Glomerular endothelial cell (primary cell): ENCODE measurements at places on chromosomes 7 and 10. TPM values are rescaled to one million over a fixed set of nuclear protein-coding genes. Genes with fewer than 3 reads are reported as not detected.

GRCh38 chr10:74029943-74030342 lies 32.0 kb downstream of the VCL start:
- DNase-seq: no peak

GRCh38 chr10:43671659-43672531 lies 23.2 kb upstream of the ZNF32 start:
- peak; percentile 64 for DNase-seq

DNA sequence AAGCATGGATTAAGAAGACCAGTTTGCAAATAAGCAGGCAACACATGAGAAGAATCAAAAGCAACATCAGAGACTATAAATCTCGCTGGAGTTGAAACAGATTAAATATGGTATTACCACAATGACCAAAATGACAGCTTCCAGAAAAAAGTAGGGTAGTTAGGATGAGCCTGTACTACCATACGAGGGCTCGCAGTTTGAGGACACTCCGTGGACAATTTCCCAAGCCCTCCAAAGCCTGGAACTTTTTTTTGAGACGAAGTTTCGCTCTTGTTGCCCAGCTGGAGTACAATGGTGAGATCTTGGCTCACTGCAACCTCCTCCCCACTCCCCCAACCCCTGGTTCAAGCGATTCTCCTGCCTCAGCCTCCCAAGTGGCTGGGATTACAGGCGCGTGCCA lies 1.0 kb downstream of the LRRC17 start:
- no peak for DNase-seq

DNA sequence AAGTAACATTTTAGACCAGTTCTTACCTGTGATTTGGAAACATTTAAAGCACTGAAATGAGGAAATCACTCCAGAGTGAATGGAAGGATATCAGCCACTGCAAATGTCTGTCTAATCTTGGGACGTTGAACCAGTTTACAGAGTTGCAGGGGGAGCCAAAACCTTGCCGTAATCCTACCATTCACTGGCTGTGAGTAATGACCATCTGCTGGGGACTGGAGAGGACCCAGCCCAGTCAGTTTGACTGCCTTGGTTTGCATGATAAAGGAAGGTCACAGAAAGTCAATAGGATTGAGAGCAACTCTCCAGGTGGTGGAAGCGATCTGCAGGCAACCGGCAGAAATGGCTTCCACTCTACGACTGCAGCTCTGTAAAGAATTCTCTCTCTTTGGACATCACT lies 167.2 kb downstream of the AKR1D1 start:
- DNase-seq: no peak

- no peak for DNase-seq
Measured at GRCh38 chr7:139230023-139230422, 1.0 kb upstream of the UBN2 start.

GRCh38 chr10:87505366-87506111 lies 846 bp downstream of the MINPP1 start:
- DNase-seq: no peak

GRCh38 chr10:24962995-24963394 lies 10.6 kb upstream of the PRTFDC1 start:
- no peak for DNase-seq

GRCh38 chr10:95987685-95988426 lies 55.5 kb upstream of the CCNJ start:
- DNase-seq: no peak

GRCh38 chr7:98981701-98982100 lies 103.4 kb downstream of the TRRAP start:
- no peak for DNase-seq

- no peak for DNase-seq
Measured at GRCh38 chr7:111509288-111509687, 53.0 kb downstream of the IMMP2L start.

GRCh38 chr10:118851062-118852035 lies 96.6 kb upstream of the CACUL1 start:
- DNase-seq: no peak

DNA sequence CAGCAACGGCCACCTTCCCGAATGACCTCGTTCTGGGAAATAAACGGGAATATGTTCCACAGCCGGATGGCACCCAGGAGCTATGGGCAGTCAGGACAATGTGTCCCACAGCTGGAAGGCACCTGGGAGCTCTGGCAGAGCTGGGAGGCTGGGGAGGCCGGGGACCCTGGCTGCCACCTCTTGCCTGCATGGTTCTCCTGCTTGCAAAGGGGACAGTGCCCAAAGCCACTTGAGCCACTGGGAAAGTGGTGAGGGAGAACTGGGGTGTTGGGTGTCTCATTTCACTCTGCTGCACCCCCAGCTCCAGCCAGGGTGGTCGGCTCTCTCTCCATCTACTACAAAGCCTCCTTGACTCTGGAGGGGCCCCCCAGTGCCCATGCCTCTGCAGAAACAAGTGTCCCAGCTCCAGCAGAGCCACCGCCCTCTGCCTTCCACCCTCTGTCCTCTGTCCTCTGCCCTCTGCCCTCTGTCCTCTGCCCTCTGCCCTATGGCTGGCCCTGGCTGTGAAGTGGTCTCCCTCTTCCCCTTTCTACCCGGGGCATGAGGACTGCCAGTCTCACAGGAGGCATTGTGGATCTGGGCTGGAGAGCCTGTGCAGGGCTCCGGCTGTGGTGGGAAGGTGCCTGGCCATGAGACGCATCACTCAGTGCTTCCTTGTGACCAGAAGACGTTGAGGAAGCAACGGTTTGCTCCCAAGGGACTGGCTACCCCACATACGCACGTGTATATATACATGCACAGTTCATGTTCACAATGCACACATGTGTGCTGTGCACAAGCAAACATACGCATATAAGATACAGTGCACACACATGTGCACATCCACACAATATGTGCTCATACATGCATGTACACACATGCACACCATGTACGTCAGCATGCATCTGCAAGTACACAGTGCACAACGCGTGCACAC lies 21.5 kb upstream of the INPP5A start:
- DNase-seq: no peak

- no peak for DNase-seq
Measured at GRCh38 chr7:70776627-70777101, 355.3 kb upstream of the GALNT17 start.

GRCh38 chr10:32217216-32217615 lies 129.7 kb downstream of the EPC1 start:
- DNase-seq: no peak

Gene KLF14
- total RNA-seq: not detected in 2 replicates

Gene SCART1
- 0.44 and 1.3 TPM in 2 replicates for total RNA-seq

Gene NPFFR1
- not detected in 2 replicates for total RNA-seq

Gene GPER1
- total RNA-seq: 1.4 and 1.8 TPM in 2 replicates

Gene KIAA1217
- 27.3 and 63.1 TPM in 2 replicates for total RNA-seq

Gene STEAP4
- not detected in 2 replicates for total RNA-seq

Gene RAB19
- not detected in 2 replicates for total RNA-seq

Gene ATOH7
- not detected in 2 replicates for total RNA-seq

Gene UNCX
- not detected in 2 replicates for total RNA-seq

Gene CYP3A7
- total RNA-seq: not detected in 2 replicates

Gene VSTM2A
- not detected in 2 replicates for total RNA-seq
